Spinal cord (tissue), 10 donors: ENCODE measurements at places on chromosomes 2 and 18. TPM values are rescaled to one million over a fixed set of nuclear protein-coding genes. Genes with fewer than 3 reads are reported as not detected.

Gene SERPINB10
- total RNA-seq, result 3.7 TPM

- DNase-seq, result no peak
These were observed 148.7 kb downstream of the NDUFA10 start for GRCh38 chr2:239876271-239876947.

Gene CPSF3
- total RNA-seq, result 39.2 TPM

DNA sequence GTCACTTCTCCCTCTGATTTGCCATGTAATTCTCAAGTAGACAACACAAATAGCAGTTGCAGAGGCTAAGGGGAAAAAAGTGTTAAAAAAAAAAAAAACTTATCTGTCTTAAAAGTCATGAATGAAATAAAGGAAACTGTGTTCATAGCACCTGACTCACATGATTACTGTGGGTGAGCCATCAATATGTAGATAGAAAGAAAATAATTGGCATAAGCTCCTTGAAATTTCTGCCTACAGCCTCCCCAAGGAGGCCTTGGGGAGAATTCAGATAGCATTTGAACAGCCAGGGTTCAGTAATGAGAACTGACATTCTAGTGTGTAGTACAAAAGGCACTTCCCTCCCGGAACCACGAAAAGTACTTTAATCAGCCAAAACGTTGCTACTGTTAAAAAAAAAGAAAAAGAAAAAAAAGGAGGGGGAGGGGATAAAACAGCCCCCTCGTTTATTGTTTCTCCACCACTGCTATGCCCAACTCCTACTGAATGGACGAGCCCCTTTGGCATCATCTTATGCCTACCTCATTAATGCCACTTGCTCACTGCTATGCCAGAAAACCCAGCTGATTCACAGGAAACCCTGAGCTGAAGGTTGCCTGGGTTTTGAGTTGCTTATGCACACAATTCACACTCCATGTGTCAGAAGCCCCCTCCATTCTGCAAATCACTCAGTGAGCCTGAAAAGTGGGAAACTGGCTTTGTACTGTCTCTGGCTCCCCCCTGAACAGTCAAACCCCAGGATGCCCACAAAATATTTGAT is 65.5 kb upstream of the KLF7 start:
- no peak for DNase-seq

DNA sequence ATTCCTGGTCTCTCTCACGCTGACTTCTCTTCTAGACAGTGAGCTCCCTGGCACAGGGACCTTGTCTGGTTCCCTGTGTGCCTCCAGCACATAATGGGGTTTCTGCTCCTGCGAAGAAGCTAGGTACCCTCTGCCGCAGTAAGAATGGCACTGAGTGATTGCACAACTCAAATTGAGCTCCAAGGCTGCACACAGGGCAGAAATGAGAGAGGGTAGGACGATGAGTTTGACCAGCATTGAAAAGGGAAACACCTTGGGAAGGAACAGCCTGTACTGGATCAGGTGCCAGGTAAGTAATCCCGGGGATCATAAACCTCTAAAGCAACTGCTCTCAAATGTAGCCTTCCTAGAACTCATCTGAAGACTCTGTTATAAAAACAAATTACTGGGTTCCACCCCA is 21.0 kb upstream of the MSGN1 start:
- no peak for DNase-seq

GRCh38 chr2:86615596-86615995 is 8.1 kb downstream of the RNF103 start:
- no peak for DNase-seq

- no peak for DNase-seq
These were observed 12.5 kb downstream of the ERICH2 start for GRCh38 chr2:170782673-170783072.

Gene LOXL3
- 18.2 TPM for total RNA-seq

DNA sequence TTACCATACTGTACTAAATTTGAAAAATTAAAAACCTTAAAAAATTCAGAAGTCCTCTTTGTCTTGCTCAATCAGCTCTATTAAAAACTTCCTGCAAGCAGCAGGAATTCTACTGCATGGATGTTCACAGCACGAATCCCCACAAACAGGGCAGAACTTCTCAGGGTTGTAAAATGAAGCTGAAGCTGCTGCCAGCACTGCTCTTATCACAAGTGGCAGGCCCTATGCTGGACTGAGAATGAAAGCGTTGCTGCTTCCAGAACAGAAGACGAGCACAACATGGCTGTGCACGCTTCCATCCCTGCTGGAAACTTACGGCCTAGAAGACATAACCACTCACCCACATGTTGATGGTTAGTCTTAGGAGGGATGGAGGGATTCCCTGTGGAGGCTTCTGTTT is 134.0 kb downstream of the RAB3GAP1 start:
- DNase-seq, result no peak

- DNase-seq, result no peak
These were observed 33.6 kb downstream of the KIDINS220 start for GRCh38 chr2:8803658-8804379.

- no peak for DNase-seq
These were observed 162.3 kb upstream of the TRIB2 start for GRCh38 chr2:12554224-12555011.

Gene SPDYA
- total RNA-seq, result 1.5 TPM

Gene CKAP2L
- 6.8 TPM for total RNA-seq

Gene PLEK
- total RNA-seq, result 7.2 TPM

- no peak for DNase-seq
These were observed 50.6 kb upstream of the IKZF2 start for GRCh38 chr2:213202011-213202410.

Gene GKN2
- total RNA-seq, result not detected

DNA sequence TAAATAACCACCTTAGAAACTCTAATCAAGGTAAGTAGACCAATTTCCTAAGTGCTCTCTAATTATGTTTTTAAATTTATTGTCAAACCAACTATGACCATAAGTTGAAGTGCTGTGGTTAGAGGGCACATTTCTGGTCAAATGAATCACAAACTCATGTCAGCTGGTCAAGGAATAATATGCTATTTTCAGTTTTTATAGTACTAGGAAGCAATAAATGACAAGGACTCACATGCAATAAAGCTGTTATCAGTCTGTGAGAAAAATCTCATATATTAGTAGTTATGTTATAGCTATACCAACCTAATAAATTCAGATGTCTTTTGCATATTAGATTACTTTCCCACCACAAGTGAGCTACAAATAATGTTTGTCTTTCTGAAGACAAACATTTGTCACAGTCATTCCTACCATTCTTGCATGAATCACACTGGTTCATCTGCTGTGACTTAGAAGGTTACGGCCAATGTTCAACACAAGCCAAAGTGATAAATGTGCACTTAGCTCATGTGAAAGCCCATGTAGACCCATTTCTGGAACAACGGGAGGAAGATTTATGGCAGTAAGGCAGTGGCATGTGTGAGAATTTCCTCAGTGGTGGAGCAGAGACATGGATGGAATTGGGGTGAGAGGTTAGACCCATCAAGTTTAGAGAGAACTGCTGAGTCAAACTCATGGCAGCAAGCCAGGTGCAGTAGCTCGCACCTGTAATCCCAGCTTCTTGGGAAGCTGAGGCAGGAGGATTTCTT is 27.4 kb upstream of the CCNYL1 start:
- no peak for DNase-seq

DNA sequence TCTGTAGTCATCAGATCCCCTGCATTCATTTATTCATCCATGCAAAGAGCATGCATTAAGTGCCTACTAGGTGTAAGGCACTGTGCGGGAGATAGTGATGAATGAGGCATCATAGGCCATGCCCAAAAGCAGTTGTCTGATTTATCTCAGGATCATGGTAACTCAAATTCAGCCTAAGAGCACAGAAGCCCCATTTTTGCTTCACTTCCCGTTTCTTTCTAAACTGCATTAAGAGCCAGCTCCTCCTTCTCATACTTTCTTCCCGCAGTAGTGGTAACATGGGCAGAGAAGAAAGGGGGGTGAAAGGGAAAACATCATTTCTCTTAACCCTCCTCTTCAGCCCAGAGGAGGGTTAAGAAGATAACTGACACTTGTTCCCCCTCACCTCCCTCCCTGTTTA is 2.9 kb downstream of the GPR45 start:
- no peak for DNase-seq

GRCh38 chr2:69964353-69964841 is 3.0 kb upstream of the ASPRV1 start:
- no peak for DNase-seq

DNA sequence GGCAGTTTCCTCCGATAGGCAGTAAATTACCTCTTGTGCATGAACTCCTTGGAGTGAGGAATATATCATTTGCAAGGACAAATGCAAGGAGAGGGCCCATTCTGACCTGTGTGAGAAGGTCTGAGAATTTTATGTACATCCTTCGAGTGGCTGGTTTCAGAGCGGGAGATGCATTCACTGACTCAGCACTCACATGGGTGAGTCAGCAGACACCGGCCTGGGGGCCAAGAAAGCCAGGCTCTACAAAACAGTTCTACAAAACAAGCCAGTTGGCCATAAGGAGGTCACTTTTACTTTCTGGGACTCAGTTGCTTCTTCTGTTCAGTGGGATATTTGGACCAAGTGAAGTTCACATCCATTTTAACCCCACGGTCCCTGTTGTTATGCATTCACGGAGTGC is 35.3 kb downstream of the CYP26B1 start:
- no peak for DNase-seq

GRCh38 chr2:61707984-61708852 is 145.6 kb downstream of the FAM161A start:
- DNase-seq, result no peak

DNA sequence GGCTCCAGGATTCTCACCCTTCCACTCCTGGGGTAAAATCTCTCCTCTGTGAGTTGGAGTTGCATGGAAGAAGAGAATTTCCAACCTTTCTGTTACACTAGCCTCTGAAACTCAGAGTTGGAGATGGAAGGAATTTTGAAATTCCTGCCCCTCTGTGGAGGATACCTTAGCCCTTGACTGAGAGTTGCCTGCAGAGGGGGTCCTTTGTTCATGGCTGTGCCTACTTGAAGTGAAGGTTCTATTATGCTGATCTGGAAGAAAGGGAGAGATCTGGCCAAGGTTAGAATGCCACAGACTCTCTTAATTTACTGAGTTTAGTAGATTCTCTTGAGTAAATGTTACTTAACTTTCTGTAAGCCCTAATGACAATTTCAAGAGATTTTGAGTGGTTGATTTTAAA is 626.6 kb upstream of the GYPC start:
- DNase-seq, result no peak

Gene LDLRAD4
- total RNA-seq, result 43.9 TPM

Gene ERFE
- total RNA-seq, result 1.8 TPM

Gene CRYGC
- not detected for total RNA-seq

GRCh38 chr2:49687918-49688317 is 533.6 kb upstream of the FSHR start:
- peak; percentile 33 for DNase-seq

- DNase-seq, result peak; percentile 70
These were observed 16.4 kb upstream of the LPIN2 start for GRCh38 chr18:3029215-3029952.

- DNase-seq, result no peak
These were observed 89.0 kb downstream of the GALNT14 start for GRCh38 chr2:31049264-31049663.

DNA sequence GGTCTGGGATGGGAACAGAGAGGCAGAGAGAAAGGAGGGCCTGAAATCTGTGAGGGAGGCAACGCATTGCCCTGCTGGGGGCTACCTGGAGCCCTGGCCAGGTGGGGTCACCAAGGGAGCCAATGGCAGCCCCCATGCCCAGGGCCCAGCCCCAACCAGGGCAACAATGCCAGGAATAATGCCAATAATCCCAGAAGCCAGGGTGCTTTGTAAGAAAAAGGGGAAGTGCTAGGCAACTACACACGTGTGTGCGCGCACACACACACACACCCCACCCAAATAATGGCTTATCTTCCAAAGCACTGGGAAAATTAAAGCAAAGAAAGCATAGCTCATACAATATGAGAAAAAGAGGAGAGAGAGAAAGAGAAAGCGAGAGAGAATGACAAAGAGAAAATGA is 7.0 kb upstream of the CLEC4F start:
- no peak for DNase-seq

Gene C2orf15
- total RNA-seq, result 5.7 TPM

DNA sequence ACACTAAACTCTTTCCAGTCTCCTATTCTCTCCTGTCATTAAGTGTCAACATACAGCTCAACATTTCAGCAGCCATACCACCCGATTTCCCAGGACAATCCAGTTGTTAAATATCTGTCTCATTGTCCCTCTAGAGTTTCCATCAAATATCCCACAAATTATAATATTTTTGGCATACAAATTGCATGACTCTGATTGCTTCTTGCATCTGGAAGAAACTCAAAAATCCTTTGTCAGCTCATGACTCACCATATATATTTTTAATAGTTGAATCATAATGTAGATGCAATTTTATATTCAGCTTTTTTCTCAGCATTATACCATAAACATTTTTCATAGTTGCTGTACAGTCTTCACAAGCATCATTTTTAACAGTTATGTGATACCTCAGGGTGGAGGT is 7.2 kb downstream of the SLC30A3 start:
- DNase-seq, result no peak

DNA sequence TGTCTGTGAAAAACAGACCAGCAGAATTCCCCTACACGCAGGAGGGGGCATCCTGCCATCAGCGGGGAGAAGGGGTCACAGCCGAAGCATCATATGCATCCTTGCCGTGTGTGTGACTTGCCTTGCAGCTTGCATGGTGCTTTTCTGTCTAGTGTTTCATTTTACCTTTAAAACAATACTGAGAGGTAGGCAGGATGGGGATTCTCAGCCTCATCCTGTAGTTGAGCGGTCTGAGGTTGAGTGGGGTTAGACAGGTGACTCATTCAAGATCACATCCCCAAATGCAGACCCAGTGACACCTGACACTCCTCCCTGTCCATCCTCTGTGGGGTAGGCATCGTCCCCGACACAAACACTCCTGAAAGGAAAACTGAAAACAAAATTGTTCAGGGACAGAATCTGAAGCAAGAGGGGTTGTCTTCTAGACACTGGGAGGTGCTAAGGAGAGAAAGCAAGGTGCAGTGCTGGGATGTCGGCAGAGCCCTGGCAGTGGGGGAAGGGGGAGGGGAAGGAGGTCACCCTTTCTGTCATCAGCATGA is 7.9 kb downstream of the ARL4C start:
- no peak for DNase-seq

Gene CXCR2
- total RNA-seq, result 3.3 TPM

- DNase-seq, result no peak
These were observed 206.8 kb downstream of the LPIN1 start for GRCh38 chr2:11953258-11953657.

DNA sequence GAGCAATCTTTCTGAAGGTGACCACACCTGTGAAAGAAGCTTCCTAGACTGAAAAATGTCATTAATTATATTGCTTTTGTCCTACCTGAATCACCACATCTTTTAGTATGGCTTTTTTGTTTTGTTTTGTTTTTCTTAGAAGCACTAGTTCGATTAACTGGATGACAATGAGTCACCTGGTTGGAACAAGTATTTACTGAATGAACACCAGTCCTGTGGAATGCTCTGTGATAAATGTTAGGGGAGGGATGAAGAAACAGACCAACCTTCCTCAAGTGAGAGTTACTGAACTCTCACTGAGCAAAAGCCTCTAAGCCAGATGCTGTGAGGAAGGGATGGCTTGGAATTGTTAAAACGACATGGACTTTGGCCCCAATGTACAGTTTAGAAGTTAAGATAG is 26.8 kb upstream of the DCC start:
- DNase-seq, result no peak

DNA sequence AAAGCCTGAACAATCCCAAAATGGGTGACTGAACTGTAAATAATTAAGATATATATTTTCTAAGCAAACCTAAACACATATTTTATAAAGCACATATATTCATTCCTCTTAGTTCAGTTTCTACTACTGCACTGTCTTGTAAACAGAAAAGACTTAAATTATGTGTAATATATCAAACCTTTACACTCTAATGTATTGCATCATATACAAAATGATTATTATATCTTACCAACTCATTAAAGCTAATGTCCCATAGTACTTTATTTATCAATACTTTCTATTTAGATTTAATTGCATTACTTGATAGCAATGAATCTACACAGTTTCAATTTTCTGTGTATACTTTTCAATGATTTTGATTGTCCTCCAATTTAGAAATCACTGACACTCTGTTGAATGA is 111.0 kb downstream of the TMEM247 start:
- DNase-seq, result no peak
